Endothelial cell of coronary artery (primary cell): ENCODE measurements at places on chromosomes 7 and 10. TPM values are rescaled to one million over a fixed set of nuclear protein-coding genes. Genes with fewer than 3 reads are reported as not detected.

CBX3 gene
- 144 and 147 TPM in 2 replicates for total RNA-seq

ACSM6 gene
- total RNA-seq: not detected in 2 replicates

FOXK1 gene
- 24.7 and 38.3 TPM in 2 replicates for total RNA-seq

SLC26A4 gene
- 0.75 and 0.99 TPM in 2 replicates for total RNA-seq

CFAP58 gene
- 0.56 and 0.63 TPM in 2 replicates for total RNA-seq
